ENCODE measurements at places on chromosomes 2 and 18.
A peak's percentile ranks its signal among the peaks of the same experiment; 100 is the strongest.

GRCh38 chr18:47115205-47115604, 35.1 kb downstream of the HDHD2 start:
- DNase-seq, result no peak

GRCh38 chr18:55981712-55982475, 393.9 kb upstream of the TCF4 start:
- DNase-seq, result no peak

- no peak for DNase-seq
Observed at GRCh38 chr2:234771980-234772732, 179.7 kb upstream of the SH3BP4 start.

DNA sequence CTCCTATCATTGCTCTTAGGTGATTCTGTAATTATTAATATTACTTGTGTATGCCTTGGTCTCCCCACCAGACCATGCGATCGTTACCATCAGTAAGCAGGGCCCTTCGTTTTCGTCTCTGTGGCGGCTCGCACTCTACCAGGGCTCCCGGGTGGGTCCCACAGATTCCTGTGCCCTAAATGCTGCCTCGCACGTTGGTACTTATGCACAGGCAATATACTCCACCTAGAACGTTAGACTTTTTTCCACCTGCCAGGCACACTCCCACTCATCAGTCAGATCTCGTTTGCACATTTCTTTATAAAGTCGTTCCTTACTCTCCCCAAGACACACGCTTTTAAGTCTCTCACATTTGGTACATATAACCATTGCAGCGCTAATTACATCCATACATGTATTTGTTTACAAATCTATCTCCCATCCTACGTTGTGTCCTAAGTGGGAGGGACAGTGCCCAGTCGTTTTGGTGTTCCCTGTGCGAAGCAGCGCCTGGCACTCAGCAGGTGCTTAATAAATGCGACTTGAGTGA, 901 bp downstream of the FEZ2 start:
- no peak for DNase-seq

DNA sequence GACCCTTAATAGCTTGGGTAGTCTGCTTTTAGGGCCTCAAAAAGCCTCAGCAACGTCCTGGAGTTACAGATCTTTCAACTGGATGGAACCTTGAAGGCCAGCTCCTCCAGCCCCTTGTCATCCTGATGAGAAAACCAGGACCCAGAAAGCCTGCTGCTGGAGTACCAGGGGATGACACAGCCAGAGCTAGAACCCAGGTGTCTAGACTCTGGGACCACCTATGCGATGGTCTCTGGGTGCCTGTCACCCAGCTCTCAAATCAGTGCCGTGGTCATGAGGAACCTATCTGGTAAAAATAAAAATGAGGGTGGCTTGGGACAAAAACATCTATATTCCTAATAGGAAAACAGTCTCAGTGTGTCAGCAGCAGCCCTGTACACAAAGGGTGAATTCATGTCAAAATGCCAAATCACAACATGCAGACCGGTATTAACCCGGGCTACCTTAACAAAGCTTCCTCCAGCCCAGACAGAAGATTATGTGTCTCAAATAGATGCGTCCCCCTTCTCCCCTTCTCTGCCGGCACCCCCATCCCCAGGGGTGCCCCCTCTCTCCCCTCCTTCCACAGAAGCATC, 28.5 kb downstream of the SMAD7 start:
- DNase-seq, result peak; percentile 1

DNA sequence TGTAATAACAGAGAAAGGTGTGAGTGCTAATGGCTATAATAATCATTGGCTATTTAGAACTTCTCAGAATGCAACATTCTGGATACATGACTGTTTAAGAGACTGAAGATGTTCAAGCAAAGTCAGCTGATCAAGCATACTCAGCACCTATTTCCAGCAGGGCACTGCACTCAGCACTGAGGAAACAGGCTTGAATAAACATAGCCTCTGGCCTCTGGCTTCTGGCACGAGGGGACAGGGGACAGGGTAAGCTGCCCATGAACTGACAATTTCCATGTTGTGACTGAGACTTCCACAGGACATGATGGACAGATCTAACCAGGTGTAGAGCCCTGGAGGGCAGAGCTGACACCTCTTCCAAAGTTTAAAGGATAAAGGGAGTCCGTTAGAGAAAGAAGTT, 1.3 kb downstream of the MARCO start:
- no peak for DNase-seq

DNA sequence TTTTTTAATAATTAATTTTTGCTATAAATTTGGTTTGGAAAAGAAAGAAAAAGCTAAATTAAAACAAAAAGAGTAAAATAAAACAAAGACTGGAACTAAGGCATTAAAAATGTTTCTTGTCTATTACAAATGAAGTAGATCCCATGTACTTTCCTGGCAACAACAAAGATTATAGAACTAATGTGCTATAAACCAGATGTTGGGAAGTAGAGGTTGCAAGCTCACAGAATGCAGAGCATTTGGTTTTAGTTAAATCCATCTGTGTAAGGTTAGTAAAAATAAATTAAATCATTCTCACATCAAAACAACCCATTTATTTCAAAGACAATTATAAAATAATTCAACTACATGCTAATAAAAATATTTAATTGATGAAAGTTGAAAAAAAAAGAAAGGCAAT, 157.2 kb upstream of the ZC3H15 start:
- no peak for DNase-seq

DNA sequence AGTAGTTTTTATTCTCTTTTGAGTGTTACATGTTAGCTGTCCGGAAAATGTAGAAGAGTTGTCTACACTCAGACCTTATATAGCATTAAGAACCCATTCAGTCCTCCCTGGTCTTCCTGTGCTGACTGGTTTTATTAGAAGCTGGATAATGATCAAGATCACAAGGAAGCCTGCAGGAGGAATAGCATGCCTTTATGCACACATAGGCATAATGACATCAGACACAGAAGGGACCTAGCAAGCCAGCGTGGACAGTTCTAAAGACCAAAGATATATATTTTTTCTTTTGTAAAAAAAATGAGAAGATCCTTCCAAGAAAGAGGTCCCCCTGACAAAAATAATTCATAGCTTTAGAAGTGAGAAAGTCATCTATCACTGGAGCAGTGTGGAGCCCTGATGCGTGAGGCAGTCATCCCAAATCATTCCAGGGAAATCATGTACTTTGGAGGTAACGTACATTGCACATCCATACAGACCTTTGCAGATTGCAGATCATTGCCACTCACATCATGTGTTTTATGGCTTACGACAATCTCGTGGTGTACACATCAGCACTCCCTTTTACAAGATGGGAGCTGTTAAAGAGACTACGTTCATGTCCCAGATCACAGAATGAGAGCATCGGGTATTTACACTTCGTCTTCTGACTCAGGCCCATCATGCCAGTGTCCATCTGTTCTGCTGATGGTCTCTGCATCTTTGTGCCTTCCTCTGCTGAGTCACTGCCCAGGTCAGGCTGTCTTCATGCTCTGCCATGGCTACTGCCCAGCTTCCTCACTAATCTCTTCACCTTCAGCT, 334.0 kb downstream of the SOCS6 start:
- no peak for DNase-seq

GRCh38 chr2:12506846-12507245, 209.9 kb upstream of the TRIB2 start:
- no peak for DNase-seq

- DNase-seq, result no peak
Observed at GRCh38 chr2:220451438-220451837, 824.0 kb downstream of the SLC4A3 start.

- no peak for DNase-seq
Observed at GRCh38 chr2:144678736-144679135, 158.8 kb upstream of the ZEB2 start.

Data from ELF-1 (cell line).